ENCODE measurements at places on chromosomes 13 and 19.

- no peak for DNase-seq
Measured at GRCh38 chr13:48210178-48210577, 22.8 kb upstream of the ITM2B start.

- DNase-seq = no peak
Measured at GRCh38 chr19:10648360-10648759, 5.8 kb upstream of the ILF3 start.

DNA sequence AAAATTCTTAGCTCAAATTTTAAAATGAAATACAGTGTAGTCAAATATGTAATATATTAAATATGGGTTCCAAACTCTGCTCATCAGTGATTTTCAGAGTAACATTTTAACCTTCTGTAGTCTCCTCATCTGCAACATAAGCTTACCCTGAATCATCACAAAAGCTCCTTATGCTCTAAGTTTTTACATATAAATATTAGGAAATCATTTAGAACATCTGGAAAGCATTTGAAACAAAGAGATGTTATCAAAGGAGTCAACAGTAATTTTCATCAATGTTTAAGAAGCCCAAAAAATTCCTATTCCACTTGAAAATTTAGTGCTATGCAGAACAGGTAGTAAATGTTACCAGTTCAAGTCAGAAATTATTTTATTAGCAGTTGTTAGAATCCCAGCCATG lies 224.7 kb downstream of the DCT start:
- no peak for DNase-seq

DNA sequence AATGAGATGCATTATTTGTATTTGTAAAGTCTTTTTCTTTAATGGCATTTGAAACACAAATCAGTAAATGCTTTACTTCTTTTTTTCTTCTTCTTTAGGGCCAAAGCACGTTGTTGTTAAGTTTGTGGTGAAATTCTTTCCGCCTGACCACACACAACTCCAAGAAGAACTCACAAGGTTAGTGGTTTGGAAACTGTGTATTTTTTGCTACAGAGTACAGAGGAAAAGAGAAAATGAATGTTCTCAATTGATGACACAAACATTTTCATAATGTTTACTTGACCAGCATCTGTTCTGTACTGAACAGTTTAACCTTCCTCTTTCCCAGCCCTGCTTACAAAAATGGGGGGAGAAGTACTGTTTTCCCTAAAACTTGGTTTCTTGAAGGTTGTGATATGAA lies 190.9 kb upstream of the RNF113B start:
- no peak for DNase-seq

GRCh38 chr19:44939668-44940067 lies 2.4 kb upstream of the APOC4 start:
- DNase-seq = no peak

GRCh38 chr13:44220948-44221347 lies 152.7 kb upstream of the SERP2 start:
- no peak for DNase-seq

DNA sequence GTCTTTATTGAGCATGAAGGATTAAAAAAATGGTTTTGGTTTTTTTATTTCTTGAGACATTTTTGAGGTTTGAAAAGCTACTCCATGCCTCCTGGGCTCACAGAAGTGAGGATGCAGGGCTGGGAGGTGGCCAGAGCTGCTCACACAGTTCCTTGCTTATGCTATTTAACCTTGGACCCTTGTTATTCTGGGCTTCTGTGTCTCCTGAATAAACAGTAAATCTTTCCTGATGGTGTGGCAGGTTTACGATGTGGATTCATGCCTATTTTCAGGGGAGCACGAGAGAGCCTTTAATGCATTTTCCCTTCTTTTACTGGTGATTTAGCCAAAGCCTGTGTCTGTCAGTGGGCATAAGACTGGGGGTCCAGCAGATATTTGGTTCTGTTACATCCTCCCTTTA lies 34.3 kb upstream of the PCDH8 start:
- no peak for DNase-seq

- no peak for DNase-seq
Measured at GRCh38 chr19:44164327-44164672, 600 bp upstream of the ZNF226 start.

GRCh38 chr13:108212886-108213285 lies 2.5 kb downstream of the LIG4 start:
- DNase-seq = no peak

DNA sequence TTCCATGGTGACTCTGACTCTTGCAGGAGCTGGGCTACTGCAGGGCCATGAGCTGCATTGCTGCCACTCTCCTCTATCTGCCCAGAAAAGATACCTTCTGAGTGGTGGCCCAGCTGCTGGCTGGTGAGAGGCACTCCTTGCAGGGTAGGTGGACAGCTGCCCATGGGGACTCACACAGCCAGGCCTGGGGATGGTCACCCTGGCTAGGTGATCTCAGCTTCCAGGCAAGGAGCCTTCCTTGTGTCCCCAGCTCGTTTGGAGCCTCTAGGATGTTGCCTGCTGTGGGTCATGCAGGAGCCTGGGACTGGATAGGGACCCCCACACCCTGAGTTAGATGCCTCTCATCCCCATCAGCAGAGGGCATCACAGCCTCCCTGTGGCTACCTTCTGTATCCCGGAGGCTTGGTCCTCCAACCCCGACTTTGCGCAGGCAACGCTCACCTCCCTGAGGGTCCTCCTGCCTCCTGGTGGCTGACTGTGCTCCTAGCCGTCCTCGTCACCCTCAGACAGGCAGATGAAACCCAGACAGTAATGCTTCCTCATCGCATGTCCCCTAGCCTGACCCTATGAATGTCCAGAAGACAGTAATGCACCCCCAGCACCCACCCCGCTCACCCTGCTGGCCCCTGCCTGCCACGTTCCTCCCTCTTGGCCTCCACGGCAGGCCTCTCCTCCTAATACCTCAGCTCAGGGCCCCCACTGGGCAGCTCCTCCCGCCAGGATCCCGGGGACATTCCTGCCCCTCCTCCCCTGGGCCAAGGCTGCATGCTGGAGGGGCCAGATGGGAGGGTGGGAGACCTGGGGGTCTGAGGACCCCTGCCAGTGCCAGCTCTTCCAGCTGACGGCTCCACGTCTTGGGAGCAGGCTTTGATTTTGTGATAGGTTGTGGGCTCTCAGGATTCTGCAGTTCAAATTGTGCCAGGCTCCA lies 13.6 kb upstream of the ZNF14 start:
- DNase-seq = no peak

GRCh38 chr19:7869910-7870511 lies 4.2 kb downstream of the PRR36 start:
- peak; percentile 74 for DNase-seq

- no peak for DNase-seq
Measured at GRCh38 chr19:44602081-44602480, 11.3 kb upstream of the IGSF23 start.

GRCh38 chr13:42929886-42930535 lies 62.0 kb downstream of the EPSTI1 start:
- no peak for DNase-seq

DNA sequence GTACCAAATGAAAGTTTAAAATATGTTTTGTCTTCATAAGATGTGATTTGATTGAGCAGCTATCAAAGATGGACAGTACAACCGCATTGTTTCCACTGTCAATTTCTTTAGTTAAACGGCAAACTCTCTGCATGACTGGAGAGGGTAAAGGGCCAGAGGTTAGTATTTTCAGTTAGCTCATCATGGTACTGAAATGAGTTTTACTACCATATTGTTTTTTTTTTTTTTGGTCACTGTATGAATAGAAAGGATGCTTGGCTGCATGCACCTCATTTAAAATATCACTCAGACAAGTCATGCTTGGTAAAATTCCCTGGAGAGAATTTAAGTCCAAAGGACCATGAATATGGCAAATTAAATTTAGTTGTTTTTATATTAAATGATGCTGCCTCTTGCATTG lies 942.1 kb upstream of the SPRY2 start:
- no peak for DNase-seq

- DNase-seq = no peak
Measured at GRCh38 chr19:35318679-35319448, 10.1 kb upstream of the CD22 start.

DNA sequence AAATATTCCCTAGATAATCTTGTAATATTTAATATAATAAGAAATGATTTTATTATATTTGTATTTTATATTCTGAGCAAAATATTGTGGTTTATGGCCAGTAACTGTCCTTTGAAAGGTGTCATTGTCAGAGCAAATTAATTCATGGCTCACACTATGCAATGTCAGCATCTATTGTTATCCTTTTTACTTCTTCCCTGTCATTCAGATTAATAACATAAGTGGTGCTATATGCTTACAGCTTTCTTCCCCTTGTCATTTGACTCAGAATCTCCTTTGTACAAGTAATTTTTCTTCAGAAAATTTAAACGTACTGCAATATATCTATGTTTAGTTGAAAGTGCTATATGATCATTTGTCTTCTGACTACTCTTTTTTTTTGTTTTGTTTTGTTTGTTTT lies 1738.2 kb upstream of the MIR17HG start:
- DNase-seq = no peak

DNA sequence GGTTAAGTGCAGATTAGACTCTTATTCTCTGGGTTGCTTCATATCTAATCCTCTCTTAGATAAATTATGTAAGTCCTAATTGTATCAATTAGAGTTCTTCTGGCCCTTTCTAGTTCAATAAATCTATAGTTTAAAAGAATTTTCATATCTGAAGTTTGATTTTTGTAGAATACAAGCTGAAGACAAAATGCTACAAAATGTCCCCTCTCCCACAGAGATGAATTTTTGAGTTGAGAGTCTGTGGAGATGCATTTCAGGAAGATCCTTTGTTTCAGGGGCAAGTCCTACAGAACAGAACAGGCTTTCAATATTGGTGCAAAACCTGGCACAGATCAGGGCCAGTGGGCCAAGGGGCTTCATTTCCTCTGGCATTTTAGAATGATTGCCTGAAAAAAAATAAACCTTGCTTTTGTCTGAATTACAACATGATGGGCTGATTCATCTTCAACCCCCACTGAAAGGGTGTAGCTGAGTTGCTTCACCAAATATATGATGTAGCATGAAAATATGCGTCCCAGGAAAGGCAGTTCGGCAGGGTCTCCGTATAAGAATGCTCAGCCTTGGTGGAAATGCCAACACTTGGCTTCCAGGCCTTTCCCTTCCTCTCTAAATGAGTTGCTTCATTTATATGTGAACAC lies 6.4 kb upstream of the IPO5 start:
- no peak for DNase-seq

DNA sequence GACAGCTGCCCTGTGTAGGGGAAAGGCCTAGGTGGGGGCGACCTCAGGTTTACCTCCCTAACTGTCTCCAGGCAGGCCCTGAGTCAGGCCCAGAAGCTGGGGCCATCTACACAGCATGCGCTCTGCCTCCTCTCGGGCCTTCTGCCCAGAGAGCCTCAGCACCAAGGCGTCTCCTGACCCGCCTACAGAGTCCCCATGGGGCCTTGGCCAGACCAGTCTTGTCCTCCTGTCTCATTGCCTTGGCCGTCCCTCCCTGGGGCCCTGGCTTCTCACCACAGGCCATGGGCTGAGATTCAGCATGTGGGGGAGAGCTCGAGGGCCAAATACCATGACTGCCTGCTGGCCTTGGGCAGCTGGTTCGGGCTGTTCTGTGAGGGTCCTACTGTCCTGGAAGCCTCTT lies 59.0 kb downstream of the SMARCA4 start:
- no peak for DNase-seq

DNA sequence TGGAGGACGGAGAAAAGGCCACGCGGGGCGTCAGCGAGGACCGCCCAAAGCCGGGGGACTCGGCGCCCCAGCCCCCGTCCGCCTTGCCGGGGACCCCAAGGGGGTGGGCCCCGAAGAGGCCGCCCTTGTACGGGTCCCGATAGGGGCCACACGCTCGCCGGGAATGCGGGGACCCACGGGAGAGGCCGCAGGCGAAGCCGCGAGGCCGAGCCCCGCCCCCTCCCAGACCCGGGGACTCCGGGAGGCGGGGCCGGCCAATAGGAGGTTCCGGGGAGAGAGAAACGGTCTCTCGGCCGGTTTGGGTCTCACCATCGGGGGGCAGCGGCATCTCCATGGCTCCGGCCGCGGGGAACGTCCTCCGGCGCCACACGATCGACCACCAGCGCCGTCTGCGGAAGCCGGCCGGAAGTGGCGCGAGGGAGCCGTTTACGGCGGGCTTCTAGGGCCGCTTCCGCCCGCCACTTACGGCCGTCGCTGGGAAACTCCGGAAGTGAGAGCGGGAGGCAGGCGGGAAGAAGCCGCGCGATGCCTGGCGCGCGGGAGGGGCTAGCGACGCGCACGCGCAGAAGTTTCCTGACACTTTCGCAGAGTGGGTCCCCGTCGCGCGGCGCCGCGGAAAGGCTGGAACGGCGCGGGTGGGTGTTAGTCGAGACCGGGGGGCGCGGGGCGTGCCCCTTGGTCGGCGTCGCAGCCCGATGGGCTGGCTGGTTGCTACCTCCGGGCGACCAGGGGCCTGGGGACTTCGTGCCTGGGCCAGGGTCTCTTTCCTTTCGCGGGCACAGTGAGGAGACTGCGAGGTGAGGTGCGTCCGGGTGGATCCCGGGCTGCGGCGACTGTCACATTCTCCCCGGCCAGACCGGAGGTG lies at the start of gene CHERP:
CHERP (minus strand) TSS at position 393 of the 865 bp plus-strand sequence; CDS start at position 334, 59 bp downstream.
- DNase-seq = peak; percentile 96

GRCh38 chr13:50589139-50589538 lies 254.4 kb downstream of the DLEU7 start:
- no peak for DNase-seq

- no peak for DNase-seq
Measured at GRCh38 chr13:80871481-80871880, 530.6 kb upstream of the SPRY2 start.

DNA sequence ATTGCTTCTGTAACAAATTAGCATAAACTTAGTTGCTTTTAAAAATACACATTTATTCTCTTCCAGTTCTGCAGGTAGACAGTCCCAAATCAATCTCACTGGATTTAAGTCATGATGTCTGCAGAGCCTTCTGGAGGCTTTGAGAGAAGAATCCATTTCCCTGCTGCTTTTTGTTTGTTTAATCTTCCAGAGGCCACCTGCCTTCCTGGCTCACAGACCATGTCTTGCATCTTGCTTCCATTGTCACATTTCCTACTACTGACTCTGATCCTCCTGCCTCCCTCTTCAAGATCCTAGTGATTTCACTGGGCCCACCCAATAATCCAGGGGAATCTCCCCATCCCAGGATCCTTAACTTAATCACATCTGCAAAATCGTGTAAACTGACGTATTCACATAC lies 473.3 kb downstream of the ITGBL1 start:
- DNase-seq = no peak

DNA sequence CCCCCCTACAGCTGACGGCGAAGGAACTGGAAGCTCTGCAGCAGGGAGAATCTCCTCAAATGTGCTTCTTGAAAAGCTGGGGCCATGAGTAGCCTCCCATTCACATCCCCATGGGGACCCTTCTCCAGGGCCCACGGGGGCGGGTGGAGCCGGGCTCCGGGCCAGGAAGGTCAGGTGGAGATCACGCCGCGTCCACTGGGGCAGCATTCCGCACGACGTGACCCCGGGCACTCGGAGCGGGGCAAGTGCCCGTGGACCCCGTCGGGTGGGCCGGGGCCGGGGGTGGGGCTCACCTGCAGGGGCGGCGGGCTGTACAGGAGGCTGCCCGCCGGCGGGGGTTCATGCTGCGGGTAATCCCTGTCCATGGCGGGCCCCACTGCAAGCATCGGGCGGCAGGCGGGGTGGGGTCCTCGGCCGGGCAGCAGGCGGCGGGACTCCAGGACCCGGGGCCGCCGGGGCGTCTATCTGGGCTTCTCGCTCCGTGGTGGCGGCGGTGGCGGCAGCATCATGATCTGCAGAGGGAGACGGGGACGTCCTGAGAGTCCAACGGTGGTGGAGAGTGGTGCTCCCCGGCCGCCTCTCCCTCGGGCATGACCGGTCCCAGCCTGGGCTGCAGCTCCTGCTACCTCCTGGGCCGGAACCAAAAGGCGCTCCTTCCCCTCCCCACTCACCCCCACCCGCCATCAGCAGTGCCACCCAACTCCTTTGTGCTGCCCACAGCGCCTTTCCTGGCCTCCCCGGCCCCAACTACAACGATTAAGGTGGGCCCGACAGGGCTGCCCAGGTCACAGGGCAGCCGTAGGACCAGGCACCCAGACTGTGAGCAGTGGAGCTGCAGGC lies 20.0 kb downstream of the SBNO2 start:
- no peak for DNase-seq

All from activated CD8-positive, alpha-beta memory T cell treated with anti-CD3 and anti-CD28 coated beads, Interleukin-2, amount 50 U/mL, for 48 hours (primary cell).